Hair follicle dermal papilla cell (primary cell): ENCODE measurements at places on chromosomes 1 and 21. TPM values are rescaled to one million over a fixed set of nuclear protein-coding genes. Genes with fewer than 3 reads are reported as not detected.

The HES5 gene
- total RNA-seq, result 0.36 TPM in 1 of 2 replicates, not detected in the other

The RPS6KC1 gene
- 31.7 and 37.6 TPM in 2 replicates for total RNA-seq

The RNF186 gene
- total RNA-seq, result not detected in 2 replicates

The SRSF4 gene
- 36.3 and 46.1 TPM in 2 replicates for total RNA-seq

The CAMSAP2 gene
- total RNA-seq, result 44.0 and 48.2 TPM in 2 replicates

The ETV3L gene
- total RNA-seq, result not detected in 2 replicates

The TRIM17 gene
- 0.32 and 0.49 TPM in 2 replicates for total RNA-seq

The RIMKLA gene
- not detected in 2 replicates for total RNA-seq

The DCST1 gene
- not detected in 2 replicates for total RNA-seq

The AADACL3 gene
- total RNA-seq, result not detected in 2 replicates

The SNX7 gene
- total RNA-seq, result 67.3 and 85.6 TPM in 2 replicates

The ZNF593OS gene
- total RNA-seq, result not detected in 2 replicates
